Activated naive CD4-positive, alpha-beta T cell (primary cell): ENCODE measurements at places on chromosomes 4 and X.

GRCh38 chr4:122674371-122674770 is 53.5 kb upstream of the IL21 start:
- DNase-seq: no peak

GRCh38 chr4:121555315-121556107 is 141.3 kb downstream of the ANXA5 start:
- DNase-seq: no peak

GRCh38 chr4:24768604-24769003 is 26.8 kb upstream of the SOD3 start:
- DNase-seq: no peak

GRCh38 chr4:116099596-116099995 is 985.8 kb downstream of the TRAM1L1 start:
- DNase-seq: no peak

- DNase-seq: no peak
These were observed 4.5 kb upstream of the ACE2 start for GRCh38 chrX:15605226-15605625.

DNA sequence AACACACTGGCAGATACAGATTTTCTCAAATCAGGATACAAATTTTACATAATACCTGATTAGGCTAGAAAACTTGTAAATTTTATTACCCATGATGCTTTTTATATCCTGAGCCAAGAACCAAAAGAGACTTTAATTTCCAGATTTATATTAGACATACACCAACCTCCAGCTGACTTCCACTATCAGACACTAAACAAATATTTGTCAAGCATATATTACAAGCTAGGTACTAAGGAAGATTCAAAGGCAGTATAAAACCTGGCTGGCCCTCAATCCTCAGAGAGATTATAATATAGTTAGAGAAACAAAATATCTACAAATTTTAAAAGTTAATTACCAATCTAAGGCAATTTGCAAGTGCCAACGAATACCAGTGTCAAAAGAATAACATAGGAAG is 357.8 kb upstream of the F9 start:
- no peak for DNase-seq

DNA sequence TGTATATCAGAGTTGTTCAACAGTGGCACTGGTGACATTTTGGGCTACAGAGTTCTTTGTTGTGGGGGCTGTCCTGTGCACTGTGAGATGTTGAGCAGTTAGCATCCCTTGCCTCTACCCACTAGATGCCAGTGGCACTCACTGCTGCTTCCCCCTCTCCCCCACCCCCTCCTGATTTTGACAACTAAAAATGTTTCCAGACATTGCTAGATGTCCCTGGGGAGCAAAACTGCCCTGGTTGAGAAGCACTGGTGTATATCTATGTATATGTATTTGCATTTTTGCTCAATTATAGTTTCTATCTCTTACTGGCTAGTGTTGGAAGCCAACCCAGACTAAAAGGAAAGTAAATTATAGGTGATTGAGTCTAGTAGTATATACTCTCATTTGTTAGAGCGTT is 2.4 kb downstream of the TMEM131L start:
- DNase-seq: no peak

DNA sequence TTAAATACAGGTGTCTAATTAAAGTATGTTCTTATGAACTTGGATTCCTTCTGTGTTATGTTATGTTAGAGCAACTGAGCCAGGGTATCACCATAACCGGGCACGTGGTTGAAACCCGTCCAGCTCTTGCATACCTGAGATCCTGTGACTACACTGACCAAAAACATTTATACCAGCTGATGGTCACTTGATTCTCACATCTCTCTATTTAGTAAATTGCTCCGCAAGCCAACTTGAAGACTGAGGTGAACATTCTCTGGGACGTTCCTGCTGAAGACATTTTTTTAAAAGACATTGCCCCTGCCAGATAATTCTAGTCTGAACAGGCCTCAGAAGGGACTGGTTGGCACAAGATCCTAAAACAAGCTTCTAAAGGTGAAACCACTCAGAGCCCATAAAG is 550.0 kb upstream of the DIPK2B start:
- no peak for DNase-seq

GRCh38 chr4:9924750-9925149 is 96.5 kb downstream of the SLC2A9 start:
- DNase-seq: no peak

- DNase-seq: no peak
These were observed 75.6 kb downstream of the BMPR1B start for GRCh38 chr4:94833394-94833793.

GRCh38 chr4:146112389-146112788 is 63.1 kb upstream of the LSM6 start:
- no peak for DNase-seq

GRCh38 chrX:63350465-63350877 is 661 bp downstream of the SPIN4 start:
- DNase-seq: no peak

GRCh38 chr4:112735474-112735951 is 98.6 kb downstream of the LARP7 start:
- DNase-seq: no peak

DNA sequence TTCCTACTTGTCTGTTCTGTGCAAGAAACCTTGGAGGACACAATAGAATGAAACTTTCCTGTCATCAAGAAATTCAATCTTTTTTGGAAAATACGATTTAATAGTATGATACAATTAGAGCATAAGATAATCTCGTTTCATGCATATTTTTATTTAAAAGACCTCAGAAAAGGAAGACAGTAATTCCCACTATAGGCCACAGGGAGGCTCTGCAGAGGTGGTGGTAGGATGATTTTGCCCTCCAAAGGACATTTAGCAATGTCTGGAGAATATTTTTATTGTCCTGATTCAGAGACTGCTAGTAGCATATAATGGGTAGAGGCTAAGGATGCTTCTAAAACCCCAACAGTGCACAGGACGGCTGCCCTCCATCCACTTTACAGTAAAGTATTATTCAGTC is 68.7 kb downstream of the PAK3 start:
- no peak for DNase-seq

- DNase-seq: no peak
These were observed 1.1 kb upstream of the LCORL start for GRCh38 chr4:18022572-18023050.

DNA sequence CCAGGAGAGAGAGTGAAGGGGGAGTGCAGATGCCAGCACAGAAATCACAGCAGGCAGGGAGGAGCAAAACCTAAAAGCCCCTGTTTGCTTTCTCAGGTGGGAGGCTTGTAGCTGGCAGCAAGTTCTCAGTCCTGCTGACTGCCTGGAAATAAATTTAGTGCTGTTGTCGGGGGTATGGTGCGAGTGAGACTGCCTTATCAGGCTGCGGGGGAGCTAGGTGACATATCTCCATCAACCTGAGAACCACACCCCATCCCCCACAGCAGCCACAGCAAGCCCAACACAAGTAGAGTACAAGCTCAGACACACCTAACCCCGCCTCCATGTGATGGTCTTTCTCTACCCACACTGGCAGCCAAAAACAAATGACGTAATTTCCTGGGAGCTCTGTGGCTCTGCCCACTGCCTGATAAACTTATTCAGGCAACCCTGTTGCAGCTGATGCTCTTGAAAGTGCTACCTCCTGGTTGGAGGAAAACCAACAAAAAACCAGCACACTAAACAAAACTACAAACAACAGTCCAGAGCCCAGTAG is 953.4 kb upstream of the NDST4 start:
- no peak for DNase-seq

- DNase-seq: no peak
These were observed 352.9 kb downstream of the GABRG1 start for GRCh38 chr4:45770958-45771357.

DNA sequence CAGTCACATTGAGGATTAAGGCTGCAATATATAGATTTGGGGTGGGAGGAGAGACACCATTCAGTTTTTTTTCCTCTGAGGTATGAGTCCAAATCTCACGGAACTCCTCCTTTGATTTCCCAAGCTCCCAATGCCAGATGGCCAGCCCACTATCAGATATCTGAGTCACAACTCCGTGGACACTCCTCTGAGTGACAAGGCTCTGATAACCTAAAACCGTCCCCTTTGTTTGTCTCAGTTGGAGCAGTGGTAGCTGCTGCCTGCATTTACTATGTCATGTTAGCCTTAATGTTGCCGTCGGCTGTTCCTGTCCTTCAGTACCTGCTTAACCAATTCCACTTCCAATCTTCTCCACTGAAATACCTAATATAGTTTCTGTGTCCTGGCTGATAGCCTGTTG is 107.3 kb downstream of the DTHD1 start:
- no peak for DNase-seq

GRCh38 chr4:86586160-86586572 is 7.9 kb upstream of the PTPN13 start:
- no peak for DNase-seq

DNA sequence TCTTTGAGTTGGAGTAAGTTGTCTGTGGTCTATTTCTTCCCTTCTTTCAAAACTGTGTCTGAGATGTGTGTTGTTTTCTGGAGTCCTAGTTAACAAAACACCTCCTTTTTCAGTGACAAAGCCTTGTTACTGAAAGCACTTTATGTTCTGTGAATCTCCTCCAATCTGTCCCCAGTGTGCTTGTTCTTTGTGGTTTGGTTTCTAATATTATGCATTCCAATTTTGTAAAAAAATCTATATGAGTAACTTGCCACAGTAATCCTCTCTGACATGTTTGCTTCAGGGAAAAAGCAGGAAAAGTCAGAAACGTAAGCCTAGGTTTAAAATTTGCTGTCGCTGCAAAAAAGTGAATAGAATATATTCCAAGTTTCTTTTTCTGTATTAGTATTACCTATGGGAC is 12.4 kb downstream of the PRRG1 start:
- DNase-seq: no peak

DNA sequence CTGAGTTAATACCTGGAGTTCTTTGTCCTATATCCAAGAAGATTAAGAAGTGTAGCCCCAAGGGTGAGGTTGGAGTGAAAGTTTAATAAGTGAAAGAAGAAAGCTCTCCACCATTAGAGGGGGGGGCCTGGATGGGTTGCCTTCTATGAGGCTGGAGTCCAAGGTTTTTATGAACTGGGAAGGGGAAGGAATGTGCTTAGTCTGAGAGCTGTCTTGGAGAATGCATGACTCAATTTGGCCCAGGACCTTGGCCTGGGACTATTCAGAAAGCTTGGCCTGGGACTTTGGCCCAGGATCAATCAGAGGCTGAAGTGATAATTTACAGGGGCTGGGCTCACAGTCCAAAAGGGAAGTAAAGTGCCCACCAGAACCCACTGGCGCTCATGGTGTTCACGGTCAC is 1049.0 kb upstream of the GRIA3 start:
- DNase-seq: no peak

DNA sequence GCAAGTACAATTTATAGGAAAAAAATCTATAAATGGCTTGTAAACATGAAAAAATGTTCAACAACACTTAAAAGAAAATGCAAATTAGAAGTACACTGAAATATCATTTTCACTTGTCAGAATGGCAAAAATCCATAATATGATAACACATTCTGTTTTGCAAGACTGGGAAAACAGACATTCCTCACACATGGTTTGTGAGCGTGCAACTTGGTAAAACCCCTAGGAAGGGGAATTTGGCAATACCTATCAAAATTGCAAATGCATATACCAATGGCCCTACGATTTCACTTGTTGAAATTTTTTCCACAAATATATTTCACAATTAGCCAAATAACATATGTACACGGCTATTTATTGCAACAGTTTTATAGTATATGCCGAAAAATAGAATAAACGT is 31.4 kb downstream of the TBC1D9 start:
- no peak for DNase-seq

- no peak for DNase-seq
These were observed 1440.9 kb upstream of the ADGRL3 start for GRCh38 chr4:59759082-59759825.

- no peak for DNase-seq
These were observed 2.1 kb downstream of the SHISA3 start for GRCh38 chr4:42399393-42399792.

DNA sequence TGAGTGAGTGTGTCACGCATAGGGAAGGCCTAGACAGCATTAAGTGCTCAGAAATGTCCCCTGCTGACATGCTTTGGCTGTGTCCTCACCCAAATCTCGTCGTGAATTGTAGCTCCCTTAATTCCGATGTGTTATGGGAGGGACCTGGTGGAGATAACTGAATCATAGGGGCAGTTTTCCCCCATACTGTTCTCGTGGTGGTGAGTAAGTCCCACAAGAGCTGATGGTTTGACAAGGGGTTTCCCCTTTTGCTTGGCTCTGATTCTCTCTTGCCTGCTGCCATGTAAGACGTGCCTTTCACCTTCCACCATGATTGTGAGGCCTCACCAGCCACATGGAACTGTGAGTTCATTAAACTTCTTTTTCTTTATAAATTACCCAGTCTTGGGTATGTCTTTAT is 78.0 kb downstream of the NSUN7 start:
- DNase-seq: no peak

GRCh38 chr4:186724864-186725468 is 1.3 kb upstream of the FAT1 start:
- DNase-seq: no peak

DNA sequence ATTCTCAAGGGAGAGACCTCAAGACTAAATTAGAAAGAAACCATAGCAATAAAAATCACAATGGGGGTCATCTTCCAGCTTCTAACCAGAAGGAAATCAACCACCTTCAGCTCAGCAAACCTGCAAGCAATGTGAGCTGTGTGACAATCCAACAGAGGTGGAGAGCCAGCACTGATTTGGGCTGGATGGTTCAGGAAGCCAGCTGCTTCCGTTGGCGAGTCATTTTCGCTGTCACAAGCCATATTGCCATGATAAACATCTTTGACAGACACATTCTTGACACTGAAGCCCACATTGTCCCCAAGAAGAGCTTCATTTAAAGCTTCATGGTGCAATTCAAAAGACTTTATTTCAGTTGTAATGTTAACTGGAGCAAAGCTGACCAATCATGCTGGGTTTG is 22.7 kb downstream of the F8A1 start:
- DNase-seq: no peak

DNA sequence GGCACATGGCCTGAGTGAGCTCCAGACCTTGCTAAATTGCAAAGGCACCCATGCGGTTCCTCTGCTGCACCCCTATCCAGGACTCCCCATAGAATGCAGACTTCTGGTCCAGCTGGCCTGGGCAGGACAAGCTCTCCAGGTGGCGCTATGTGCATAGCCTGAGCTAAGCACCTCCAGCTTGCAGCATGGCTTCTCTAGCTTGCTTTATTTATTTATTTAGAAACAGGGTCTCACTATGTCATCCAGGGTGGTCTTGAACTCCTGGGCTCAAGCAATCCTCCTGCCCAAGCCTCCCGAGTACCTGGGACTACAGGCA is 5.5 kb upstream of the WFS1 start:
- peak; percentile 9 for DNase-seq

- peak; percentile 37 for DNase-seq
These were observed 999 bp upstream of the CTBP1 start for GRCh38 chr4:1249731-1250526.

GRCh38 chr4:14315129-14315528 is 687.2 kb upstream of the CPEB2 start:
- DNase-seq: no peak
